ENCODE measurements at places on chromosomes 3 and 15.

DNA sequence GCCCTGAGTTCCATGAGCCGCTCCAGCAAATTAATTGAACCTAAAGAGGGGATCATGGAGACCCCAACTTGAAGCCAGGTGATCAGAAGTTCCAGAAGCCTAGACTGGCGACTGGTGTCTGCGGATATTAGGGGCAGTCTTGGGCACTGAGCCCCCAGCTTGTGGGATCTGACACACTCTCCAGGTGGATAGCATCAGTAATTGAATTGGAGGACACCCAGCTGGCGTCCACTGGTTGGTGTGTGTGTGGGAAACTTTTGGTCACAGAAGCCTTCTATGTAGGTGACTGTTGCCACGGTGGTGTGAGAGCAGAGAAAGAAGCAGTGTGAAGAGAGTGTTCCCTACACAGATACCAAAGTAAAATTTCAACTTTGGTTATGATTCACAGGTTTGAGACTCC, 106.0 kb upstream of the ADPGK start:
- DNase-seq, result no peak
- H3K4me3 ChIP-seq, result no peak overlapping the region
- peaks cover 82% of the 10 kb centered on the region for H3K27me3 ChIP-seq
- H3K36me3 ChIP-seq, result no peaks in the 10 kb centered on the region

GRCh38 chr3:113614402-113614801, 82.0 kb downstream of the USF3 start:
- H3K36me3 ChIP-seq, result peaks cover 48% of the 10 kb centered on the region
- H3K4me3 ChIP-seq, result no peak overlapping the region
- no peaks in the 10 kb centered on the region for H3K27me3 ChIP-seq
- H3K4me1 ChIP-seq, result no peaks in the 10 kb centered on the region
- no peak for DNase-seq
- no peak overlapping the region for H3K27ac ChIP-seq

DNA sequence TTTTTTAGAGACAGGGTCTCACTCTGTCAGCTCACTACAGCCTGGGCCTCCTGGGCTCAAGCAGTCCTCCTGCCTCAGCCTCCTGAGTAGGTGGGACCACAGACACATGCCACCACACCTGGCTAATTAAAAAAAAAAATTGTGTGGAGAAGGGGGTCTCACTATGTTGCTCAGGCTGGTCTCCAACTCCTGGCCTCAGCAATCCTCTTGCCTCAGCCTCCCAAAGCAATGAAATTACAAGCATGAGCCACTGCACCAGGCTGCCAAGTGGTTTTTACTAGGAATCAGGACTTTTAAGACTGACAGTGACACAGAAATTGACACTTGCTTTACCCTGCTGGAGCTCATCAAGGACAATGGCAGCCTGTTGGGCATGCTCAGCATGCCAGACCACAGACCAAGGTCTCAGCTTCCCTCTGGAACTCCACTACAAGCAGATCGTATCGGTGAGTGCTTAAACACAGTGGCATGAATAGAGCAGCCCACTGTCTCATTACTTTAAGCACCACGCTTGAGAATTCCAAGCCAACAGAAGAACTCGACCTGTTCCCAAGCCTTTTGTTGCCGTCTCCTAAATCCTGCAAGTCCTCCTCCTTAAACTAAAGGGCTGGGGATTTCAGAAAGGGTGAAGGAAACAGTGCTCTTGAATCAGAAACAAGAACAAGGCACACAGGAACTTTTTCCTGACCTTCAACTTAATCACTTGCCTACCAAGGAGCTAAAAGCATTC, 41.4 kb downstream of the EOMES start:
- DNase-seq, result no peak
- H3K27me3 ChIP-seq, result no peaks in the 10 kb centered on the region
- H3K4me1 ChIP-seq, result peaks cover 13% of the 10 kb centered on the region
- peak overlapping the region; percentile 44 for H3K27ac ChIP-seq
- H3K36me3 ChIP-seq, result peaks cover 8% of the 10 kb centered on the region
- no peak overlapping the region for H3K4me3 ChIP-seq

DNA sequence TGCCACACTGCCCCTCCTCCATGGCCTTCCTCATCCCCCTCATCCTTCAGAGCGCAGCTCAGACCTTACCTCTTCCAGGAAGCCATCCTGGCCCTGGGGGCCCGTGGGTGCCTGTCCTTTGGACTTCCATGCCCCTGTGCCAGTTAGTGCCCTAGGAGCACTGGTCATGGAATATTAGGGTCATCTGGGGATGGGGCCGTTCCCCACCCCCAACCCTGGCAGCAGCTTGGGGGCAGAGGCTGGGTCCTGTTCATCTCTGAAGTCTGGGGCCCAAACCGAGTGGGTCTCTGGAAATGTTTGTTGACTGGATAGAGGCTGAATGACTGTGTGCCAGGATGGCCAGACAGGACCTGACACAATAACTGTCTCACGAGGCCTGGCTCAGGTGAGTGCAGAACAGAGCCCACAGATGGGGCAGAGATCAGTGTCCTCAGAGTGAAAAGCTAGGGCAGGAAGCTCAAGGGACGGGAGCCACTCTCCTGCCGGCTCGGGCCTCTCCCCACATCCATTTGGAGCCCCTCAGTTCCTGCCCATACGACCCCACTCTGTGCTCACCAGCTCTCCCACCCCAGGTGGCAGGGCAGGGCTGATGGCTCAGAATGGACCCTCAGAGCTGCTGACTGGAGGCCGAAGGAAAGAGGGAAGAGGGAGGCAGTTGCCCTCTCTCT, 62.5 kb downstream of the TLE3 start:
- no peak overlapping the region for H3K27ac ChIP-seq
- DNase-seq, result no peak
- no peak overlapping the region for H3K4me3 ChIP-seq

GRCh38 chr3:37961622-37962431, 28.8 kb upstream of the VILL start:
- H3K4me3 ChIP-seq, result no peak overlapping the region
- no peaks in the 10 kb centered on the region for H3K27me3 ChIP-seq
- DNase-seq, result no peak
- no peak overlapping the region for H3K27ac ChIP-seq
- H3K36me3 ChIP-seq, result peaks cover 2% of the 10 kb centered on the region

GRCh38 chr3:14780927-14781507, 37.7 kb upstream of the FGD5 start:
- no peak overlapping the region for H3K4me3 ChIP-seq
- peaks cover 64% of the 10 kb centered on the region for H3K27me3 ChIP-seq
- H3K36me3 ChIP-seq, result no peaks in the 10 kb centered on the region

DNA sequence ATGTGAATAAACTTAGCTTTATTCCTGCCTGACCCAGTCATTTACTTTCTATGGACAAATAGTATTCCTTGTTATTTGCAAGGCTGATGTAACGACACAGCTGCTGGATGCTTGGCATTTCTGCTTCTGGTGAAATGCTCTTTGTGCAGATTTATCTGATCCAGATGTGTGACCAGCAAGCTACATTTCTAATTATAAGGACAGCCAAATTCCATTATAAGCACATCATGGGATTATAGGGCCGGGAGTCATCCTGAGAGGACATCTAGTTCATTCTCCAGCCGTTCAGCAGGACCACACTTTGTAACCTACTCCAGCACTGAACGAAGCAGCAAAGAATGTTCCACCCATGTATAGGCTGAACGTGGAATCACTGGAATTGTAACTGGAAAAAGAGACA, 42.9 kb downstream of the FNDC3B start:
- H3K27me3 ChIP-seq, result no peaks in the 10 kb centered on the region
- H3K36me3 ChIP-seq, result peaks cover under 1% of the 10 kb centered on the region
- no peak overlapping the region for H3K27ac ChIP-seq
- peaks cover 14% of the 10 kb centered on the region for H3K4me1 ChIP-seq
- DNase-seq, result no peak
- H3K4me3 ChIP-seq, result no peak overlapping the region

GRCh38 chr3:39086144-39086543, 21.3 kb downstream of the GORASP1 start:
- H3K4me3 ChIP-seq, result no peak overlapping the region
- H3K27ac ChIP-seq, result no peak overlapping the region
- H3K36me3 ChIP-seq, result peaks cover 50% of the 10 kb centered on the region
- H3K27me3 ChIP-seq, result no peaks in the 10 kb centered on the region

- H3K27me3 ChIP-seq, result no peaks in the 10 kb centered on the region
- H3K4me3 ChIP-seq, result no peak overlapping the region
- no peak overlapping the region for H3K27ac ChIP-seq
Observed at GRCh38 chr3:100045696-100046095, 68.6 kb downstream of the FILIP1L start.

GRCh38 chr3:26967501-26967900, 344.9 kb downstream of the LRRC3B start:
- H3K27me3 ChIP-seq, result no peaks in the 10 kb centered on the region
- no peak overlapping the region for H3K4me3 ChIP-seq
- H3K36me3 ChIP-seq, result no peaks in the 10 kb centered on the region
- H3K4me1 ChIP-seq, result no peaks in the 10 kb centered on the region

- DNase-seq, result no peak
- no peaks in the 10 kb centered on the region for H3K36me3 ChIP-seq
- no peaks in the 10 kb centered on the region for H3K27me3 ChIP-seq
- no peak overlapping the region for H3K27ac ChIP-seq
- no peaks in the 10 kb centered on the region for H3K4me1 ChIP-seq
Observed at GRCh38 chr3:151787626-151788025, 26.3 kb upstream of the AADAC start.

GRCh38 chr3:148077318-148077923, 620.3 kb upstream of the AGTR1 start:
- no peak overlapping the region for H3K27ac ChIP-seq
- H3K4me1 ChIP-seq, result no peaks in the 10 kb centered on the region
- no peaks in the 10 kb centered on the region for H3K27me3 ChIP-seq
- no peak for DNase-seq
- no peak overlapping the region for H3K4me3 ChIP-seq

All from central memory CD8-positive, alpha-beta T cell (primary cell).